Amniotic stem cell (primary cell): ENCODE measurements at places on chromosomes 5 and 9.

GRCh38 chr5:75551471-75551870 is 39.8 kb downstream of the POLK start:
- no peak for DNase-seq

DNA sequence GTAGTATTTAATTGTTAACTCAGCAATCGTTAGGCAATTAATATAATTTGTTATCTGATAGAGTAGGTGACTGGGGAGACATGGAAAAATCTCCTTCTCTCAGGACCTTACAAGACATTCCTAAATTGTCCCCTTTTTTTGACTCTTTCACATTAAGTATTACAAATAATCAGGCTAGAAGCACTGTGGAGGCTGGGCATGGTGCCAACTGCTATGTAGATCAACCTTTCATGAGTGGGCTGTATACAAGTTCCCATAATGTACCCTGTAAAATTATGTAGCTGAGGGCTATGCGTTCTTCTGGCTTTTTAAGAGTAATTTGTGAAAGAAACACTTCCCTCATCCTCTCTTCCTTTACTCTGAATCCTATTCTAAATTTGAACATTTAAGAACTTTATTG is 140.2 kb downstream of the NFIB start:
- no peak for DNase-seq

GRCh38 chr5:59548807-59549357 is 344.6 kb downstream of the PDE4D start:
- DNase-seq: no peak

DNA sequence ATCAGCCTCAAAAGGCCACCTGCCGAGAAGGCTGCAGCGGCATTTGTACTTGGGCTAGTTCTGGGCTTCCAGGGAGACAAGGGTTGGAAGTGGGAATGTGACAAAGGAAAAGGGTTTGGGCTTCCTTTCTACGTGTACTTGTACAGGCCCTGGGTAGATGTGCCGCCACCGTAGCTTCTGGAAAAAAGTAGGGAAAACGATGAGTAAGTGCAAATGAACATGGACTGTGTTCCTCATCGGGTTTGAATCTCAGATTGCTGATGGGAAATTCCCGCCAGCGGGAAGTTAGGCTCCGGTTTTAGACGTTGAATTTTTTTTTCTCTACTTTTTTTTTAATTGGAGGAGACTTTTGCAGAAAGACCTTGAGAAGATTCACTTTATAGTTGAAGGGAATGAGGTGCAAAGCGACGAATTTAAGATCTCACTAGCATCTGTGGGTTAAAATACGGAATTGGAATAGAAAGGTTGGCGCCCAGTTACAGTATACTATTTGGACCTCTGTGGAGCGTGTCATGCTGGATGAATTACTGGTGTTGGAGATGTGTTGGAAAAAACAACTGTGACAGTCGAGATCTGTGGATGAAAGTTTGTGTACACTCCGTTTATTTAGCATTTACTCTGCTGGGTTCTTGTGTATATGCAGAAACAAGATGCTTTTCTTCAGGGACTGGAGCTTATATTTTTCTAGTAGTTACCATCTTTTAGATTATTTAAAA is 1.2 kb downstream of the G3BP1 start:
- DNase-seq: no peak

GRCh38 chr9:1332156-1332555 is 282.0 kb downstream of the DMRT2 start:
- no peak for DNase-seq

- DNase-seq: no peak
Observed at GRCh38 chr9:79390077-79390698, 181.6 kb upstream of the TLE4 start.

- DNase-seq: no peak
Observed at GRCh38 chr5:8114597-8115266, 245.8 kb downstream of the MTRR start.

DNA sequence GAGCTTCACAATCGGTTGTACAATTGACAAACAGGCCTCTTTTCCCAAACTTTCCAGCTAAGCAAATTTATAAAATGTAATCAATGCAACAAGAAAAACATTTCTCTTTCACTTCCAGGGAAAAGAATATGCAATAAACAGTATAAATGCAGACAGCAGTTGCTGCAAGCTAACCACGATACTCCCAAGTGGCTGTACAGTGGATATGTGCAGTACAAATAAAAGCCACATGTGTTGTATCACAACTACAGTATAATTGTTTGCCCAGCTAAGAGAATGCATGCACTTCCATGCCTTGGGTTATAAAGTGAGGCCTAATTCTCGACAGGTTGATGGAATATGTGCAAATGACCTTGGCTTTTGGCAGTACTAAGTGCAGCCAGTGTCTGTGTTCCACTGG is 16.7 kb upstream of the PDCL start:
- DNase-seq: no peak

GRCh38 chr9:77944556-77945243 is 86.9 kb downstream of the GNAQ start:
- no peak for DNase-seq

DNA sequence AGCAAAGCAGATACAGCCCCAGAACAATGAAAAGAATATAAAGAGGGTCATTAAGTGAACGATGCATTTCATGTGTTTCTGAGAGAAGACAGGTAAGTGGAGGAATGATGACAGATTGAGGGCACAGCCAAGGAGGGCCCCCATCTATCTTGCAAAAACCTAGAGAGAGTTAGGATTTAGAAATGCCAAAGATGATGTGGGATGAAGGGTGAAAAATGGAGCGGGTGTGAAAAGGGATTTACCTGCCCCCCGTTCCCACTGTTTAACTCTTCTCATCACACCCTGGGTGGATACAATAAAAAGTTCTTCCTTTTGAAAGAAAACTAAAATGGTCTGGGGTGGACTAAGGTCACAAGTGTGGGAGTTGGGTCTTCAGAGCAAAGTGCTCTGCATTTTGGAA is 18.5 kb upstream of the PPP2R2B start:
- no peak for DNase-seq

DNA sequence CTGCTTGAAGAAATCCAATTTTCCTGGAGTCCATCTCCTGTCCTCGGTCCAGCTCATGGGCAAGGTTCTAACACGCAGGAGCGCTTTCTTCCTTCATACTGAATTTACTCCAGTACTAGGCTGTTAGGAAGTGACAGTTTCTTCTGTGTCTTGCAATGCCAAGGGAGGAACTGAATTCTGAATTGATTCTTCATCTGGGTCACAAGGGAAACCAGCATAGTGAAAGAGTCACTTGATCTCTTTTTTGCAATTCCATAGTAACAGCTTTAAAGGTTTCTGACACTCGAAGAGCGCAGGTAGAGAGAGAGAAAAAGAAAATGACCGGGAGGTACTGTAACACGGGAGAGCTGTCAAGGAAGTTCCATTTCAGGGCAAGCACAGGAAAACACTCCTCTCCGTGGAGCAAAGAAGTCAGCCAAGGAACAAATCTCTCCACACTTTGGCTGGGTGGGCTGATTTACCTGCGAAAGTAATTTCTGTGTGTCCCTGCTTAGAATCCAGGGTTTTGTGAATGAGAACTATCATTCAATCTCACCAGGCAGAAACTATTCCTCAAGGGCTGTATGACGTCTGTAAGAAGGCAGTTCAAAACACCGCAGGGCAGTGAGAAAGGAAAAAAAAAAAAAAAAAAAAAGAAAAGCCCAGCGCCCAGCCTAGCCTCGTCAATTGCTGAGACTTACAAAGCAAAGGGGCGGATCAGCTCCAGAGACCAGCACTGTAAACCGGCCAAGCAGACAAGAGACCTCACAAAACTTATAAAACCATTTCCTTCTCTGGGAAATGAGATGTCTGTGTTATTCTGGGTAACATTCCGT is 617.8 kb downstream of the PDE4D start:
- no peak for DNase-seq

DNA sequence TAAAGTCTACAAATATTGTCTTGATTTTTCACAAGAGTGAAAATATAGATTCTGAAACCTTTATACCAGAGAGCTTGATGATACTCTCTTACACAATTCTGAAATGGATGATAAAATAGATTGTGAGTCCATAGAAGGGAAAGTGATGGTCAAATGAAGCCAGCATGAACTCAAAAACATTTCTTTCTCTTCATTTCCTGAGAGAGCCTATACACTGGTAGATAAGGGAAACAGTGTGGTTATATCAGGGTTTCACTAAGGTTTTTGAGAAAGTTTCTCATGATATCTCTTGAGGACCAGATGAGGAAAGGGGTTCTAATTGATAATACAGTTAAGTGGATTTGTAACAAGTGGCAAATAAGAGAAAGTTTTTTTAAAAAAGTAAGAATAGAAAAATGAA is 254.1 kb downstream of the PJA2 start:
- DNase-seq: no peak

- no peak for DNase-seq
Observed at GRCh38 chr5:178411083-178411482, 178.5 kb upstream of the PHYKPL start.

DNA sequence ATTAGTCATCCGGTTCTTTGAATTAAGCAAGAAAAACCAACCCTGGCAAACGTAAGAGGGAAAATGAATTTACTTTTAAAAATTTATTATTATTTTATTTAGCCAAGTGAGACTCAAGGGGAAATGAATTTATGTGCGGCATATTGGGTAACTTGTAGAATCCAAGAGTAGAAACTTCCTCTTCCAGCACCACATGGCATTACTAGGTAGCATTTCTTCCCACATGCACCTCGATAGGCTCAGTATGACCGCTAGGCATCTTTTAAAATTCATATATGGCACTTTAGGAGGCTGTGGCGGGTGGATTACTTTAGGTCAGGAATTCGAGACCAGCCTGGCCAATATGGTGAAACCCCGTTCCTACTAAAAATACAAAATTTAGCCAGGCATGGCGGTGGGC is 17.6 kb upstream of the MYO10 start:
- DNase-seq: no peak

DNA sequence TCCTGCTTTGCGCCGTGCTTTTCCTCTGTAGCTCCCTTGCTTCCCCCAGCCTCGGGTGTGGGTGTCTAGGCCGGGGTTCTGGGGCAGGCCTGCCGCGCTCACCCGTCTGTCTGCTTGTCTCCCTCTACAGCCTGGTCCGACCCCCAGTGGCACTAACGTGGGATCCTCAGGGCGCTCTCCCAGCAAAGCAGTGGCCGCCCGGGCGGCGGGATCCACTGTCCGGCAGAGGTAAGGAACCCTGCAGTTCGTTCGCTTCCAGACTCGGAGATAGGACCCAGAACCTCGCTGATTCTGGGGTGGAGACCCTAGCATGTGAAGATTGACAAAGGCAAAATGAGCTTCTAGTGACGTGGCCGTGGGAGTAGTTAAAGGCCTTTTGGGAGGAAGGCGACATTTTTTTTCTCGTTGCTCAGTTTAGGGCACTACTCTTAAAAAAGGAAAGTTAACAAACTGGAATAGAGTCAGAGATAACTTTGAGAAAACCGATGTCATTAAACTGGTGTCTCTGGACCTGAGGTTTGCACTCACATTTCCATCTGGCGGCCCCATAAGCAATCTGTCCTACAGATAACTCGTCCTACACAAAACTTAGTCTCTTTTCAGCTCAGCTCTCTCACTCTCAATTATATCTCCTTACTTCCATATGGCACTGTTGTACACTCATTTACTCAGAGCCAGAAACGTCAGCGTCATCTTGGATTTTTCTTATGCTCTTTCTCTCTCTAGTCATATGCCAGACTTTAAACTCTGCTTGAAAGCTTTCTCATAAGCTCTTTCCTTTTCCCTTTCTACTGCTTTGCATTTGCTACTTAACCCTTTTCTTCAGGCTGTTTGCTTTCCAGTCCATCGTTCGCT is 561 bp downstream of the SEC61B start:
- no peak for DNase-seq

GRCh38 chr9:105967248-105967647 is 272.9 kb downstream of the TMEM38B start:
- DNase-seq: no peak

GRCh38 chr5:55406292-55406691 is 98.5 kb downstream of the MTREX start:
- no peak for DNase-seq

DNA sequence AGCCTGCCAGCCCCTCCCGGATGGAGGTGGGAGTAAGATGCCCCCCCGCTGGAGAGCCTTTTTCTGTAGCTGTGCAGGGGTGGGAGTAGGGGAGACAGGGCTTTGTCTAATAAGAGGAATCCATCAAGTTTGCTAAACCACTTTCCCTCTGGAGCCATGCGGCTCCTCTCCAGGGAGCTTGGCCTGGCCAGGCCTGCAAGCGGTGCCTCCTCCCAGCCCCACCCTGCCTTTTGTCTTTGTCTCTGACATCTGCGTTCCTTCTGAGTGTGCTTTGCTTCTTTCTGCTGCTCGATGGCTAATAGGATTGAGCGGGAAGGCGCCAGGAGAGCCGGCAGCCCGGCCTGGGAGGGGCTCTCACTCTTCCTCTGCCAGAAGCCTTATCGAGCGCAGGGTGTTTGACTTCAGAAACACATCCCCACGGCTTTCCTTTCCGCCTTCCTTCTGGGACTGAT is 26.7 kb upstream of the FCN1 start:
- no peak for DNase-seq

DNA sequence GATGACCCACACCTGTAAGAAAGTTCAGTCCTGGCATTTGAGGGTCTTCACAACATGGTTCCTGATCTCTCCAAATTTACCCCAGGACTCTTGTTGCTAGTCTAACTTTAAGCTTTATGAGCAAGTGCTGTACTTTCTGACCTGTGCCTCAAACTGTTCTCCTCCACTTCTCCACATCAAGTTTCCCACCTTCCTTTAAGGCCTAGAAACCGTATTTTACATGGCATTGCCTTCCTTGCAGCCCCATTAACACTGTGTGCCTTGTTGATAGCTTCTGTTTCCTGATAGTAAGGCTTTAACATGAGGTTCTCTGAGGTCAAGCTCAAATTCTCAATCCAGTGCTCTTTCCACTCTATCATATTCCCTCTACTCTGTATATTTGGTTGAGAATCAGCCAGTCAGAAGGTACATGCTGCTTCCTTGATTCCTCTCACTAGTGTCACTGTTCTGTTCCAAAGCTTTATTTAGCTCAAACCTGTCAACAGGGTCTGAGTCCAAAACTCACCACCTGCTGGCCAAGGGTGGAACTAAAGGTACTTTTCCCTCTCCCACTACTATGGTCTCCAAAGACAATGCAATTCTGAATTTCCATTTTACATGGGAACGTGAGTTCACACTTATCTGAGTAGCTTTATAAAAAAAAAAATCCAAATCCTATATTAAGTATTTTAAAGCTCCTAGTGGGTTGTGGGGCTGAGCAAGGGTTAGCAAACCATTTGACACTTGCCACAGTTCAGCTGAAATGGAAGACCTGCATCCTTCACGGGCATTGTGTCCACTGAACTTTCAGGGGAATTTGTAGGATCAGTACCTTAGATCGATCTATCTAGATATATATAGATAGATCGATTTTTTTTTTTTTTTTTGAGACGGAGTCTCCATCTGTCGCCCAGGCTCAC is 21.1 kb downstream of the VCP start:
- DNase-seq: no peak
